NCI-H2171 (cell line): ENCODE measurements at places on chromosomes 1 and 21.

DNA sequence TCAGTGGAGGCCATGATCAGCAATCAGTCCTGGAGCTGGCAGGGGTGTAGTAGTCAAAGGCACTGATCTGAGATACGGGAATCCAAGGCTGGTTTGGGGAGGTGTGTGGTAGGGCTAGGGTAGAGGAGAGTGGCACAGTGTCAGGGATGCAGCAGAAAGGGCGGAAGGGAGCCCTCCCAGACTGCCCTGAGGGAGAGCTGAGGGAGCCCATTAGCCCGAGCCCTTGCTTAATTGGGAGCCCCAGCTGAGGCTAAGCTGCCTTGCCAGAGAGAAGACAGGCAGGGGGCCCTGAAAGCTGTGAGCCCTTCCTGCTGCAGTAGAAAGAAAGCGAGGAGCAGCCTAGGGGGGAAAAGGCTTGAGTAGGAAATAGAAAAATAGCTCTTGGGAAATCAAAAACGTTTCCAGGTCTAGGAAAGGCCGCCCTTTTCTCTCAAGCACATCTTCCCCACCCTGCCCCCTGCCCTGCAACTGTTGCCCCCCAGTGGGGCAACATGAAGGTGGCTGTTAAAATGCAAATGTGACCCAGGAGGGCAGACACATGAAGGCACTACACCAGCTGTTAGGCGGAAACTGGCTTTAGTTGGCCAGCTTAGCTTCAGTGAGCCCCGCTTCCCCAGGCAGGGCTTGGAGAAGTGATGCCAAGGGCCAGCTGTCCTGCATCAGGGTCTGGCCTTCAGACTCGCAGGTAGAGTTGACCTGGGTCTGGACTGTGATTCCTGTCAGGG, 106.2 kb downstream of the UCK2 start:
- DNase-seq: no peak

DNA sequence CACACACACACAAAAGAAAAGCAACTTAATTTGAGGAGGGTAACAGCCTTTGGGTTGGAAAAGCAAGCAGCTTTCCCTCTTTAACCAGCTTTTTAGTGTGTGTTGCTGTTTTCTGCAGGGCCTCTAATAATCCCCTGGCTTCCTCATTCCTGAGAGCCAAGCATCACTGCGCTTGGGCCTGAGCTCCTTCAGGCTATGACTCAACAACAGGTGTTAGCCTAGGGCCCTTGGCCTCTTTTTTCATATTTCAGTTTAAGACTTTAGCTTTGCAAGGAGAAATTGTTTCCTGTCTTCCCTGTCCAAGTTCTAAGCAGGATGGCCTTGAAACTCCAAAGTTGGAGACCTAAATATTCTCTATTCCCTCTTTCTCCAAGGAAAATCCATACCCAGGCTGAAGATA, 26.2 kb upstream of the SNX27 start:
- DNase-seq: no peak

DNA sequence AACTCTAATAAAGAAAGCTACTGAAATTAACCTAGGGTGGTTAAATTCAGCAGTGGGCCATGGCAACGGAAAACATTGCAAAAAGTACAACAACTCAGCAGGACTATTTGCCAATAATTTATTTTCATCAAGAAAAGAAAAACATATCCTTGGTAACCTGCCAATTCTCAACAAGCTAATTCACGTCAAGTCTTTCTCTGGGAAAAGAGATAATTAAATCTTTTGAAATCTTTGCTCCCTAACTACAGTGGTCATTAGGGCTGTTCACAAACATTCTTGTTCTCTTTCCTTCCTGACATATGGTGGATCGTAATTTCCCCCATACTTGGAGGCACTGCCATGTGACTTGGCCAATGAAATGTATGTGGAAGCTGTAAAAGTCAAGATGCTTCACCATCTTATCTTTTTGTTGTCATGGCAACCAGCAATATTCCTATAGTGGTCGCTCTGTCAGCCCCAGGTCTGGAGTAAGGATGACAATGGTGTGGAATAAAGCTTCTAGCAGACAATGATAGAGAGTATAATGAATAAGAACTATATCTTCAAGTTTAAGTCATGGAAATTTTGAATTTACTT, 29.6 kb upstream of the ZNF326 start:
- DNase-seq: no peak

DNA sequence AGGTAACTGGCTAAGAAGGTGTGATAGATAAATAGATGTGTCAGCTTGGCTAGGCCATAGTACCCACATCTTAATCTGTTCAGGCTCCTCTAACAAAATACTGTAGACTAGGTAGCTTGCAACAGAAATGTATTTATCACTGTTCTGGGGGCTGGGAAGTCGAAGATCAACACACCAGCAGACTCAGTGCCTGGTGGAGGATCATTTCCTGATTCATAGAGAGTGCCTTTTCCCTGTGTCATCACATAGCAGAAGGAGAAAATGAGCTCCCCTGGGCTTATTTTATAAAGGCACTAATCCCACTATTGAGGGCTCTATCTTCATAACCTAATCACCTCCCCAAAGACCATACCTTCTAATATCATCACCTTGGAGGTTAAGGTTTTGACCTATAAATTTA, 532.7 kb upstream of the OLFM3 start:
- DNase-seq: no peak

DNA sequence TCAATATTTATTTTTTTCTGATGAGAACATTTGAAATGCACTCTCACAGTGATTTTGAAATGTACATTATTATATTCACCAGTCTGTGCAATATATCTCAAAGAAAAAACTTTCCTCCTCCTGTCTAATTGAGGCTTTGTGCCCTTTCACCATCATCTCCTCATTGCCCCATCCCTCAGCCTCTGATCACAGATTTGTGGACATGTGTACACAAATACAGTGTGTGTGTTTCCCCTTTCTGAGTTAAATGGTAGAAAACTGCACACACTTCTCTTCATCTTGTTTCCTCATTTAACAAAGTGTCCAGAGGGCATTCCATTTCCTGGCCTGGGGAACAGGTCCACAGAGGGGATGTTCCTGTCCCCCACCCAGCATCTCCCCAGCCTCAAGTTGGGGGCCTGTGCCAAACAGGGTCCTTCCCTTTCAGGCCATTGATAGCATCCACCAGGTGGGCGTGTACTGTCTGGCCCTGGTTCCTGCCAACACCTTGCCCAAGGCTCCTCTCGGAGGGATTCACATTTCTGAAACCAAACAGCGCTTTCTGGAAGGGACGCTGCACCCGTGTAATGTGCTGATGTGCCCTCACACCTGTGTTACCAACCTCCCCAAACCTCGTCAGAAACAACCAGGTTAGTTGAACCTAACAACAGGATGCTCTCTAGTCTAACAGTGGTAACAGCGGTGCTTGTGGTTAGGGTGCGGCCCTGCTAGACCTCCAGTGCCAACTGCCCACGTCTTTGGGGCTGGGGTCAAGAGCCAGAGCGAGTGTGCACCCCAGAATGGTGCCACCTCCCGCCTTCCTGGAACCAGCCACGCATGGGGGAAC, 54.6 kb downstream of the S100B start:
- DNase-seq: no peak

- DNase-seq: no peak
Observed at GRCh38 chr1:156080863-156081179, 1.4 kb downstream of the MEX3A start.

- DNase-seq: no peak
Observed at GRCh38 chr21:20537130-20537529, 461.1 kb upstream of the NCAM2 start.

GRCh38 chr1:88375977-88376376, 308.1 kb upstream of the PKN2 start:
- DNase-seq: no peak

GRCh38 chr1:94851571-94851970, 31.4 kb downstream of the SLC44A3 start:
- DNase-seq: no peak

- no peak for DNase-seq
Observed at GRCh38 chr1:203351037-203351625, at the start of gene FMOD. Gene FMOD, minus strand, starts transcription at chr1:203351122. Its CDS starts 2,852 bp downstream, at chr1:203348270.

DNA sequence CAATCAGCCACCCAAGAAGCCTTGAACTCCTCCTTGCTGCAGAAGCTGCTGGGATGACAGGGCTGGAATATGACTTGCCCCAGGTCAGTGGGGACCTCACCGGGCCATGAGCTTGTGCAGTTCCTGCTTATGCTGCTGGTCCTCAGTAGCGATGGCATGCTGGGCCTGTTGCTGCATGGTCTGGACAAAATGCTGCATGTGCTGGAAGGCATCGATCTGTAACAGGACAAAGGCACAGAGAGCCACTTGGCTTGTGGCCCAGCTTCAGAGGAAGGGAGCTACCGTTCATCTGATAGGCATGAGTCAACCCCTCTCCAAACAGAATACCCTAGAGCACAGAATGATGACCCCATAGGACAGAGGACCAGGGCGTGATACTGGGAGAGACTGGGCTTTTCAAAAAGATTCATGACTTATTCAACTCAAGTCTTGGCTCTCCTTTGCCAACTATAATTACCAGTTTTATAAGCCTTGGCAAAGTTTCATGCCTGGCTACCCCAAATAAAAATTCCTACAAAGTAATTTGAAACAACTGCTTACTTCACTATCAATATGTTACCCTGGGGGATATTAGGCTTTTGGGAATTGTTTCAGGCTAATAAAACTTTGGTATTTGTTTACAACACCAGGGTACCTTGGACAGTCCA, 34.7 kb upstream of the EXOSC10 start:
- DNase-seq: no peak

DNA sequence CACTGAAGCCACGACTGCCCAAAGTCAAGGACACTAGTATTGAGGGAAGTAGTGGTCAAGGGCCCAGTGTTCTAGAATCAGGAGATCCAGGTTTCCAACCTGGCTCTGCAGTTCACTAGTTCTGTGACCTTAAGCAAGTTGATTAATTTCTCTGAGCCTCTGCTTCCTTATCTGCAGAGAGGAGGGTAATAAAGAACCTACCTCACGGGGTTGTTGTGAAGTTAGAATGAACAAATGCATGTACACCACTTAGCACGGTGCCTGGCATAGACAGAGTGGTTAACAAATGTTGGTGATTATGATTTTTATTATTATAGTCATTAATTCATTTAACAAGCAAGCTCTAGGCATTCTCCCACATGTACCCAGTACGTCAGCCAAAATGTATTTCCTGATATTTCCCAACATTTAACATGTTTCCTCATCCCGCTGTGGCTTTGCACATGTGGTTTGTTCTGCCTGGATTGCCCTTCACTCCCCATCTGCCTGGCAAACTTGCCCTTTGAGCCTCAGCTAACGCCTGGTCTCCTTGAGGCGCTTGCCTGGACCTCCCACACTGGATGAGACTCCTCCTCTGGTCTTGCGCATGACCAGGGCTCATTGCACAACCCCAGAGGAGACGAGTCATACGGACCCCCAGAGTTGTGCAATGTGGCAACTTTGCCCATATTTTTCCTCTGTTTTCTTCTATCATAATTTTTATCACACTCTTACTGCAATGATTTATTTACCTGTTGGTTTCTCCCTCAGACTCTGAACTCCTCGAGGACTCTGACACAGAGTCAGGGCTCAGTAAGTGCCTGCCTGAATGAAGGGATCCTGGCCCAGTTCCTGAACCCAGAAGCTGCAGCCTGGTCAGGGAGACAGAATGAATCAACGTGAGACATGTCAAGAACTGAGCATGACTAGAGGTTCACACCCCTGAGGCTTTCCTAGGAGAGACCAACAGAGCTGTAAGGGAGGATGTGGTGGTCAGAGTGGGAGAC, 20.7 kb upstream of the MFSD2A start:
- no peak for DNase-seq

GRCh38 chr1:244046907-244047611, 4.0 kb upstream of the ZBTB18 start:
- DNase-seq: no peak

- no peak for DNase-seq
Observed at GRCh38 chr1:150808121-150808520, at the start of gene CTSK. Gene CTSK, minus strand, starts transcription at chr1:150808260. Its CDS starts 1,455 bp downstream, at chr1:150806805.

GRCh38 chr1:67685558-67686266, 711 bp downstream of the GADD45A start:
- DNase-seq: no peak

DNA sequence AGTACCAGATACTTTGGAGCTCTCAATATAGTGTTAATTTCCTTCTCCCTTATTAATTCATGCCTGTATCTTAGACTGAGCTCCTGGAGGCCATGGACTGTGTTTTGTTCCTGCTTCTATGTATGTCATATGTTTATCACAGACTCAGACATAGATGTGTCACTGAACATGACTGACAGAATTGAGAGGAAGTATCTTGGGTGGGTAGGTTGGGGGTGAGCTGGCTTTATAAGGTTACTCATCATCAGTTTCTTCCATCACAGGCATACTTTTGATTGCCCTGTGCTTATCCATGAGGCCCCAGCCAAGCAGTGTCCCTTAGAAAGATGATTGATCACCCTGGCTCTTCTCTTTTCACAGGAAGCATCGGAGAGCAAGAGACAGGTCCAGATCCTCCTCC, 5.6 kb upstream of the SH3D21 start:
- no peak for DNase-seq

GRCh38 chr1:48870596-48870995, 93.9 kb upstream of the BEND5 start:
- peak; percentile 4 for DNase-seq

DNA sequence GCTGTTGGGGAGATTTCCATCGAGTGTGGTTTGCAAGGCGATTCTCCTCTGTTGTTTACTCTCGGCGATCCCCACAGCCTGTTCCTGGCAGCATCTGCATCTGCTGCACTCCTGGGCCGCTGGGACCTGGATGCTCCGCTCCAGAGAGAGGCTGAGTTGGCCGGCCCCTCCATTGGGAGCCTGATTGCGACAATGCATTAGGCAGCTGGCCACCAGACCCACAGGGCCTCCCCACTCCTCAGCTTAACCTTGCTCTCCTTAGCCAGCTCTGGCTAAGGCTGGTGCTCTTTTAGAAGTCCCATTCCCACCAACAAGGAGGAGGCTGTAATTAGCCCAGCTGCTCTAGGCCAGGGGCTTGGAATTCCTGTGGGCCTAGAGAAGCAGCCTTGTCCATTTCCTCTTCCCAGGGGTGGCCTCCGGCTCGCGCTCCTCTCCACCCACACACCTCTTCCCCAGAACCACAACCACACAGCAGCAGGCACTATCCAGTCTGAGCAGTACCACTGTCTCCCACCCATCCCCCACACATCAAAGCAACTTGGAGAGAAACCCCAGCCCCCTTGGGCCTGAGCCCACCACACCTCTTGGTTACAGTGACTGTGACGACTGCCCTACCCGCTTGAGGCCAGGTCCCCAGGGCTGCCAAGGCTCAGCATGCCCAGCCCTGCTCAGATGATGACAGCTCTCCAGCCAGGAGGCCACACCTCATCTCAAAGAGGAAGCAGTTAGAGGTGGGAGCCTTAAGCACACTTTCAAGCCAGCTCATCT, 193.8 kb upstream of the EDN2 start:
- DNase-seq: peak; percentile 60

DNA sequence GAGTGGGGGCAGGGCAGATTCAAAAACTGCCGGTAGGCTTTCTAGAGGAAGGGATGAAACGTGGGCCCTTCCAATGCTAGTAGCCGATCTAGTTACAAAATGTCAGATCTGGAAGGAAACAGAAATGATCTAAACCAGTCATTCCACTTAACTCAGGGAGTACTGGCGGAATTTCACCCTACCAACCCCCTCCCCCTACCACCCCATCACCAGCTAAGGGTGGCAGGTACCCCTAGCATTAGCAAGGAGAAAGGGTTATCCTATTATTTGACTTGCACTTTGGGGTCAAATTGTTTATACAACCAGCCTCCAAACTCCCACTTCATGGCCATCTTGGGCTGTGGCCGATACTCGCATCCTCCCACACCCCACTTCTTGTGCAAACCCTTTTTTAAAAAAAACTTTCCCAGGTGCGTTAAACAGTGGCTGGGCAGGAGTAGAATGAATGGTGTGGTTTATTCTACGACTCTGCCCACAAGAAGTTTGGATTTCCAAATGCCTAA, 644 bp upstream of the MRPL24 start:
- DNase-seq: no peak
